ENCODE measurements at places on chromosomes 5 and 9.

GRCh38 chr9:108811944-108812343 is 43.8 kb downstream of the ACTL7B start:
- DNase-seq = no peak

DNA sequence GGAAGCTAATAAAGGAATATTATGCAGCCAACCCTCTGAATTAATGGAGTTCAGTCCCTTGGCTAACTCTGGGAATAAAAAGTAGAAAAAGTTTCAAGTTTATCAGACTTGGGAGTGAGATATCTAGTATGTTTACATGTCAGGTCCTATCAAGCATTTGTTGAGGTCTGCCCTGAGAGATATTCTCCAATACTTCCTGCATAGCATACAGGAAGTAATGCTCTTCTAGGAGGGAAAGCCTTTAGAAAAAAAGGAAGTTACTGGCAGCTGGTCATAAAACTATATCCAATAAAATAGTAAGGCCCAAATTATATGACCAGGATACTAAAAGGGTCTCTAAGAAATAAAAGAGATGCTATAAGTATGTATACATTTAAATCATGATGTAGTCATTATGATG is 594.1 kb upstream of the FTMT start:
- no peak for DNase-seq

- DNase-seq = no peak
These were observed 67.6 kb upstream of the NR5A1 start for GRCh38 chr9:124574534-124575375.

DNA sequence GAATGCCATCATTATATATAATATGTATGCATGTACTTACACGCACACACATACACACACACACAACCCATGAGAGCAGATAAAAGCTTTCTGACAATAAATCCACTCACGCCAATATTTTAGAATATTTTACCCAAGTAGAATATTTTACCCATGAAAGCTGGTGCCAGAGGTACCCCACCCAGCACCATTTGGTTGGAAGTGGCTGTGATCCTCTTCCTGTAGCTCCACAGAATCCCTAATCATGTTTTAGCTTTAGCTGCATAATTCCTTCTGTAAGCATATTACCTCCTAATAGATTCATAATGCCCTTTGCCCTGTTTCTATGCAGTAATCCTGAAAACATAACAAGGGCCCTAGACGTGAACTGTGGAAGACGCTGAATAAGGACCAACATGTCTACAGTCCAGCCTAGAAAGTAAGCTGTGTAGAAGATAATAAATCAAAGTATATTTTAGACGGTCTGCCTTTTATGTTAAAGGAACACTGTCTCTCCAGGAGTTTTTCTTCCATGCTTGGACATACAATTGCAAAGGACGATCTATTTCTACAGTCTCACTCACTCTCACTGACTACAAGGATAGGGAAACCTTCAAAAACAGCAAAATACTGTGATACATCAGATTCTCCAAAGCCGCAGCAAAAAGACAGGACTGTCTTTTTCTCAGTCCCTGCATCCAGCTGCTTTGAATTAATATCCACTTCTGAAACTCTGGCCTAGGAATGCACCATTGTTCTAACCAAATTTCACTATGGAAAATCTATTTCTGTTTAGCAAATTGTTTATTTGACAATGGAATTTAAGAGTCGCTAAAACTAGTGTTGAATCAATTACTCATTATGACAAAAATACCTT is 98.2 kb downstream of the USP20 start:
- no peak for DNase-seq

DNA sequence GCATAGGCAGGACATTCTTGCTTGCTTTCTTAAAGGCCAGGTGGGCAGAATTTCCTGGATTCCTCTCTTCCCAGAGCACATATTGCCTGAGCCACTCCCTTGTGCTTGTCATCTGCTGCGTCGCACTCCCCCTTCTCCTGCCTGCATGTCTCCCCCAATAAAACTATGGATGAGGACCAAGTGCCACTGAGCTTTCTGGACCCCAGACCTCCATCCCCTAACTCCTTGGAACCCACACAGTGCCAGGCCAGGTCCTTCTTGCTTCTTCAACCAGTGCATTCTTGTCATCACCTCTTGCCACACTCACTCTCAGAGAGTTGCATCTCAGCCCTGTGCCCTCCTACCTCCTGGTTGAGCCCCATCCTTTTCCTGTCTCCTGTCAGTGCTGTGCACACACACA is 157.9 kb upstream of the PANK3 start:
- DNase-seq = no peak

DNA sequence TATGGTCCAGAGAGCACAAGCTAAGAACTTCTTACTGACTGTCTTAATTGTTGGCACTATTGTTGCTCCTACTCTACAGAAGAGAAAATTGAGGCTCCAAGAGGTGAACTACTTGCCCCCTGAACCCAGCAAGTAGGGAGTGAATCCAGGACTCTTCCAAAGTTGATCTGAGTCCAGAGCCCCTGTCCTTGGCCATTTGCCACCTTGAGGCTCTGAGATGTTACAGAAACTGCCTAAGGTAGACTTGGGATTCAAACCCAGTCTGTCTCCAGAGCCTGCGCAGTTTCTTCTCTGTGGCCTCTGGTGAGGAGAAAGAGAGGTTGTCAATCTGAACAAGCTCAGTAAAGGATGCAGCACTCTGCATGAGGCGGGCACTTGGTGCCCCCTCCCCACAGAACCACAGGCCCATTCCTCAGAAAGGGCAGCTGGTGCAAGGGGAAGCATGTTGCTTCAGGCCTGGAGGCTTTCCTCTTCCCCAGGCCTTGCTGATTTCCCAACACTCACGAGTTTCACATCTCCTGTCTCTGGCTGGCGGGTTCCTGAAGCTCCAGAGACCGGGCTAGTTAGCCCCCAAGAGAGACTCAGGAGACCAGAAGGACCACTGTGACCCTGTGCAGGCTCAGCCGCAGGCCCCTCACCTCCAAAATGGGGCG is 2.9 kb upstream of the LCP2 start:
- no peak for DNase-seq

DNA sequence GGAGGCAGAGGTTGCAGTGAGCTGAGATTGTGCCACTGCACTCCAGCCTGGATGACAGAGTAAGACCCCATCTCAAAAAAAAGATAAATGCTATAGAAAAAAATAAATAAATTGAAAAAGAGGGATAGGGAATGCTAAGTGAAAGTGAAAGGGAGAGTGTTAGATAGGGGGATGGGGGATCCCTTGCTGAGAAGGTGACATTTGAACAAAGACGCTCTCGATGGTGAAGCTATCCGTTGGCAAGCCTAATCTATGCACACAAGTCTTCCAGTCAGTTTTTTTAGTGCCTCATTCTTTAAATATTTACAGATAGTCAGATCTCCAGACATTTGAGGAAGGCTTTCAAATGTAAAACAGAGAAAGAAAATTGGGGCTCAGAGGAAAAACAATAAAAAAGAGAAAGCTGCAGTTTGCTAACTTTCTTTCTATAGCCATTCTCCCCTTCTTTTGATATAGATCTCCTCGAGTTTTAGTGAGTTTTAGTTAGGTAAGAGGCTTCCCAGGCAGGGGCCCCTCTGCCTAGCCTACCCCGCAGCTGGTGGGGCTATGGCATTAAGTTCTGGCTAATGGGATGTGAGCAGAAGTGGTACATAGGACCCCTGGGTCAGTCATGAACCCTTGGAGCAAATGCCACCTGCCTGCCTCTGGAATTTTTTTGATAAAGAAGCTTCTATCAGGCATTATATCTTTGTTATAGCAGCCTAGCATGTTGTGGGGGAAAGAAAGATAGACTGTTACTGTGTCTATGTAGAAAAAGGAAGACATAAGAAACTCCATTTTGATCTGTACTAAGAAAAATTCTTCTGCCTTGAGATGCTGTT is 12.0 kb downstream of the GLRX start:
- no peak for DNase-seq

DNA sequence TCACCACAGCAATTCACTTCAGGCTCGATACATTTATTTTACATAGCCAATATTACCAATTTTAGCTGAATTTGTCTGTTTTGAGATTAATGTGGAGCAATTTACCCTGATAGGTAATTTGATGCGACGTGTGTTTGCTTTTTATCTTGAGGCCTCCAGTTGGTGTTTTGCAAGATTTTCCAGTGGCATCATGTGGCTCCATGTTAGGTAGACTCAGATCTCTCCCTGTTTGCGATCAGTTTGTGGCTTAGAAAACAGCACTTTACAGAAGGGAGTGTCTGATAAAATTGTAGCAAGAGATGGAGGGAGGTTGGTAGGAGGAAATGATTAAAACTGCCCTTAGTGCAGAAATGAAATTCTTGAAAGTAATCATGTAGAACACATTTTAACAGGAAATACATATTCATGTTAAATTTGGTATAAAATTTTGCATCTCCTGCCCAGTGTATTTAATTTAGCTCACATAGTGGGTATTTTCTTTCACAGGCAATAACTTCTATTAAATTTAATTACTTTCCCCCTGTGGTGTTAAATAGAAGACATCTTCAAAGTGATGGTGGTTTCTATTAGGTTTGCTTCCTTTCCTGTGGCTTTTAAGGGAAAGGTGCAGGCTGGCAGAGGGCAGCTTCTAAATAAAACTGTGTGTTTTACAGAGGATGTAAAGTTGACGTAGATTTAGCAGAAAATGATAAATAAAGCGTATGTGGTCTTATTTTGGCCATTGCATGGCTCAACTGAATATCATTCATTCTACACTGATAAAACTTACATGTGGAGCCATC is 135.8 kb downstream of the KDM4C start:
- DNase-seq = no peak

DNA sequence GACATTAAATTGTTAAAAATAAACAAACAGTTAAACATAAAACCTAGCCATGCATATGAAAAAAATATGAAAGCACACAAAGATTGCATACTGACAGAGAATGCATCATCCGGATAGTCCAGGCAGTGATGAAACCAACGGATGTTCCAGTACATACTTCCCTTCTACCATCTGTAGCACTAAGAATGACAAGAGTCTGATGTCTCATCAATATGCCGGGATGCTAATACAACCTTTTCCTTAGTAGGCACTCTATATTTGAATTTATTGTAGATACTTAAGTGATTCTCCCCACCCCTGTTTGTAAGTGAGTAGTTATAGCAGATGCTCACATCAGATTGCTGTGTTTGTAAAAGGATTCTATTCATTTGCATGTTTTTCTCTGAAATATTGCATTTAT is 571.2 kb upstream of the WWC1 start:
- no peak for DNase-seq

- DNase-seq = no peak
These were observed 20.1 kb downstream of the PCDHGC5 start for GRCh38 chr5:141508798-141509611.

DNA sequence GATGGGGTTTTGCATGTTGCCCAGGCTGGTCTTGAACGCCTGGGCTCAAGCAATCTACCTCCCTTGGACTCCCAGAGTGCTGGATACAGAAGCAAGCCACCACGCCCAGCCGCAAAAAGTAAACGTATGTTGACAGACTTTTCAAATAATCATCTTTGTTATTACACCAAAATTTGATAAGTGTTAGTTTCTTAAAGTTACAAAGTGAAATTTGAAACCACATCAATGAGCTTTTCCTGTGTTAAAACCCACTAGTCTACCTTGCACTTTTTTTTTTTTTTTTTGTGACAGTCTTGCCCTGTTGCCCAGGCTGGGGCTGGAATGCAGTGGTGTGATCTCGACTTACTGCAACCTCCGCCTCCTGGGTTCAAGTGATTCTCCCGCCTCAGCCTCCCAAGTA is 29.9 kb downstream of the SPACA9 start:
- peak; percentile 58 for DNase-seq

DNA sequence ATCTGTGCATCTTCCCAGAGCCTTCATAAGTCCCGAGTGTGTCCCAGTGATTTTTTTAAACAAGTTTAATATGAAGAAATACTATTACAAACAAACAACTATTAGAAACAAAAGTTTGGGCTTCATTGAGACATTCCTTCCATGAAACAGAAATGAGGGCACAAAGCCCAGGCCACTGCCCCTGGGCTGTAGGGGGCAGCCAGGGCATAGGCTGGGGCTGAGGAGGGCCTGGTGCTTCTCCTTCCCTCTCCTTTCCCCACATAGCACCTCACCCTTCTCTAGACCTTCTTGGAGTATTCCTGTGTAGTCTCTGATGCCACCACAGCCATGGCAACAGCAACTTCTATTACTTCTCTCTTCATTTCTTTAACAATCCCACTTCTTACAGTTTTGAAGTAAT is 348.2 kb downstream of the IRX2 start:
- DNase-seq = no peak

GRCh38 chr5:137035480-137035878 is 463.6 kb downstream of the SPOCK1 start:
- no peak for DNase-seq

- DNase-seq = no peak
These were observed 216.4 kb upstream of the CYLC2 start for GRCh38 chr9:102778746-102779145.

DNA sequence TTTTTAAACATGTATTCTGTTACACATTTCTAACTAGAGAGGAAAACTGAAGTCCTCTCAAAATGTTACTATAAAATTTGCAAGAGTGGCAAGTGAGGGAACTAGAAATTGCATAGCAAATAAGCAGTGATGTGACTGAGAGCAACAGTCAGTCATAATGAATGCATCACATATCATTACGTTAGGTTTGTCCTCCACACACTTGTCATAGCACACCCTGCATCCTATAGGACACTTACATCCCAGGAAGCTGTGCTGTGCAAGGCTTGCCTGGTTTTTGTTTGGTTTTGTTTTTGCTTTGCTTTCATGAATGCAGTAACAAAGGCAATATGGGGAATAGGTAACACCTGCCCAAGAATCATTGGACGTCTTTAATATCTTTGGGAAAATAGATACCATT is 10.8 kb downstream of the NFIB start:
- DNase-seq = no peak

- no peak for DNase-seq
These were observed 87.0 kb downstream of the SPOCK1 start for GRCh38 chr5:137412136-137412535.

DNA sequence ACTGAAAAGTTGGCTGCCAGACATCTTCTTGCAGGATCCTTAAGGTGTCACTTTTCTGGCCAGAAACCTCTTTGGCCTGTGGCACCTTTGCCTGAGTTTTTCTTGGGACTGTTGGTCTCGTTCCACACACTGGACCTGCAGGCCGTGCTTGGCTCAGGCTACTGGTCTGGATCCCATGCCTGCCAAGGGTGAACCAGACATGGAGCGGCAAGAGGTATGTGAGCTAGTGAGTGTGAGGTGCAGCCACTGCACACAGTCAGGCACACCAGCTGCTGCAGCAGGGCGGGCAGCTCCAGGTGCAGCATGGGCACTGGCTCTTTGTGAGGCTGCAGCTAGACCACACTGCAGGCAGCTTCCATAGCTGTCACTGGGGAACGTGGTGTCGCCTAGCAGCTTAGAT is 47.9 kb downstream of the NDUFAF2 start:
- no peak for DNase-seq

Data from central memory CD4-positive, alpha-beta T cell (primary cell).